ENCODE measurements at places on chromosomes 2 and 18.
A peak's percentile ranks its signal among the peaks of the same experiment; 100 is the strongest.

DNA sequence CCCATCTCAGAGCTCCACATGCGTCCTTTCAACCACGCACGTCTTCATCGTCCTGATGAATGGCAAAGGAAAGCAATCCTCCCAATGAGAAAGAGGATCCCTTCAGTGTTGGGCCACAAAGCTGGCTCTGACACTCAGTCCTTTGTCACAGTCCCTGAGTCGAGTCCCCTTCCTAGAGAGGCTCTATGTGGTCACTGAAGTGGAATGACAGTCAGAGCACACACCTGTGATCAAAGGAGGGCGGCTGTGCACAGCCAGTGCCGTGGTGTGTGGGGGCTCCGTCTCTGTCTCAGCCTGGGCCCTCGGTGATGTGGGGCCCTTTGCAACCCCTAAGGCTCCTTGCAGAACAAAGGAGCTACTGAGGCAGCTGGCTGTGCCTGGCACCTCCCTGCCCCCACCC lies 157.3 kb upstream of the APCDD1 start:
- peak; percentile 27 for DNase-seq

DNA sequence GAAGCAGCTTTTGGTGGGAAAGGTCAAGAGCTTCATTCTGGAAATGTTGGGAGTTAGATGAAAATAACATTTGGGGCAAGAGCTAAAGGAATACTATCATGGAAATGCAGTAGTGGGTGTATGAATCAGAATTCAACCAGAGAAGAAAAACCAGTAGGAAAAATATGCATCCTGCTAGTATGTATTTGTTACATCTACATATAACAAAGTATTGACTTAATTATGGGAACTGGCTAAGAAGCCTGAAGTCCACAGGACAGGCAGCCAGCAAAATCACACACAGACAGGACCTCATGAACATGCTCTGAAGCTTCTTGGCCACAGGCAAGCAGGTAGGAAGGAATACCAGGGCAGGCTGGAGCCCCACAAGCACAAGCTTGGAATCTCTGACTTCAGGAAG lies 185.8 kb downstream of the FBXO15 start:
- no peak for DNase-seq

DNA sequence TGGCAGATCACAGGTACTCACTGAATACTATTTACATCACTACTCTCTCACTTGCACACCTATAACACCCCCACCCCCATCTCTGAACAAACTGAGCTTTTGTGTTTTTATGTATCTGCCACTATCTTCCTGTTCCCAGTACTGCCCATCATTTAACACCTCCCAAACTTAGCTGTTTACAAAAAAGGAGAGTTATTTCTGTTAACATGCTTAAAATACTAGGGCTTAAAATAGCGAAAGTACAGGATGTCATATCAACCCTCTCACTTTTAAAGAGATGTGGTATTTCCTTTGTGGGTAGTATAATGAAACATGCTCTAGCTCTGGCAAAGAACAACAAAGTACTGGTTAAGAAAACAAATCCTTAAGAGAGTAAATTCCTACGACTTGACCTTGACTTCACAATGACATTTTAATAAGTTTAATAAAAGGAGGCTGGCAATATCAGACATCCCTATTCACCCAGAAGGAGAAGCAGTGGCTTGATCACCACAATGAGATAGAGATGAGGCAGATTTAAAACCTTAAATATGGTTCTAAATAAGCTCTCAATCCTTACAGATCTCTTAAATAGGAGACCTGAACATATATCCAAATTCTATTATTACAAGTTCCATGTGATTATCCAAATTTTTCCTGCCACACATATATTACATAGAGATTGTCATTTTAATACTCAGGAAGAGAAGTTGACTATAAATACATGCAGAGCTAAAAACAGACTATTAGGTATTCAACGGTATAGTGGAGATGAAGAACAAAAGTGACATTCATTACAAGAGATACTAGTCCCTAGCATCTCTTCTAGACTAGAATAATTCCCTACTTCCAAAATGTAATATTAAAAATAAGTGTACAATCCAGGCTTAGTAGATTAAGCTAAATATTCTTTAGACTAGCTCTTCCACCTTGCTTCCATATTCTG lies 36.9 kb downstream of the TRAK2 start:
- DNase-seq = no peak

DNA sequence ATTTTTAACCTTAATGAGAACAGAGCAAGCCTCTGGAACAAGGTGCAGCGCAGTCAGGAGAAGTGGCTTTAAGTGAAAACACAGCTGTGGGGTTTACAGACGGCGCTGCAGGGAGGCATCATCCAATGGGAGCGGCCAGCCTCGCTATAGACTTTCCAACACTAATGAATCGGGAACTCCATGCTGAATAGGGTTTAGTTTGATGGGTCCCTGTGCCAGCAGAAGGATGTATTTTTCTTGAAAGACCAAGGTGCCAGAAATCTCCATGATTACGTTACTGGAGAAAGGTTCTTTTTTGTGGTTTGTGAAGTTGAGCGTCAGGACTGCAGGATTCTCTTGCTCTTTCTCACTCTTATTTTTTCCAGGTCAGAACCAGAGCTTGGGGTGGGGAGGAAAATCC lies 87.9 kb upstream of the ALPP start:
- no peak for DNase-seq

GRCh38 chr2:200177971-200178911 lies 128.3 kb upstream of the SPATS2L start:
- peak; percentile 99 for DNase-seq

DNA sequence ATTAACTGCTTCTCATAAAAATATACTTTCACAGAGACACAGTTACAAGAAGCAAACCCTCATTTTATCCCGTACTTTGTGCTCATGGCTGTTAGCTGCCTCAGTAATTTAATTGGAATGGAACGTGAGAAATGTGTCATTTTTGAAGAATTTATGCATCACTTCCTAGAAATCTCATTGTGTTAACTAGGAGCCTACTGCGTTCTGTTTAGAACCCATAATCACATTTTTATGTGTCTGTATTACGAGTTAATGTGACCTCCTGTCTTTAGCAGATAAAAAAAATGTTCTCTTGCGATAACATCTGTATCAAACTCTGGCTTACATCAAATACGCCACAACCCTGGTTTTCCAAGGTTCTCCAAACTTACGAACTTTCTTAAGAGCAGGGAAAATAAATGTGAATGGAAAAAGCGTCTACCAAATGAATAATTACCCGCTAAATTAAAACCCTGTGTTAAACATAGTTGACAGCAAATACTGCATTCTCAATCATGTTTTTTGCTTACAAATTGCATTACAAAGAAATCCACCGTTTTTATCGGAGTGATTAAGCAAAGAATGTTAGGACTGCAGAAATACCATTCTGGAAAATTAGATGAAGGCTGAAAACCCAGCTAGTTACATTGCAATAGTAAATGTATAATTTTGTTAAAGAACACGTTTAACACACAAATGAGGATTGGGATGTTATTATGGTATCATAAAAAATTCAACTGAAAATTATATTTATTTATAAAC lies 12.1 kb upstream of the GBX2 start:
- no peak for DNase-seq

DNA sequence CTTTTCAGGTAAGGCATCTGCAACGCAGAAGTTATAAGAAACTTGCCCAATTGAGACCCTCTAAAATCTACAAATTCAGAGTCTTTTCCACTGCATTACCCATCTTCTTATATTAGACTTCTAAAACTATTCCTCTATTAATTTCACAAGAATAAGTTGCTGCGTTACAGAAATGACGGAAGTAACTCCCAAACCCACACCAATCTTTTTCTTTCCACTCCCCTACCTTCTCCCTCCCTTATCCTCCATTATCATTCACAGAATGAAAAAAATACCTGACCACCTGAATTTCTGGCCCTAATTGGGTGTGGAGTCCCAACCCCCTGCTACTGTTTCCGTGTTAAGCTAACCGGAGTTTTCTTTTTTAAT lies 689 bp downstream of the RPRD1A start:
- peak; percentile 44 for DNase-seq

GRCh38 chr2:218863021-218863520 lies 3.5 kb downstream of the WNT6 start:
- DNase-seq = no peak

- no peak for DNase-seq
Measured at GRCh38 chr2:45483997-45484396, 127.1 kb downstream of the SRBD1 start.

- DNase-seq = no peak
Measured at GRCh38 chr2:134681201-134681600, 37.6 kb downstream of the TMEM163 start.

GRCh38 chr2:222912117-222912516 lies 51.3 kb downstream of the ACSL3 start:
- peak; percentile 58 for DNase-seq

DNA sequence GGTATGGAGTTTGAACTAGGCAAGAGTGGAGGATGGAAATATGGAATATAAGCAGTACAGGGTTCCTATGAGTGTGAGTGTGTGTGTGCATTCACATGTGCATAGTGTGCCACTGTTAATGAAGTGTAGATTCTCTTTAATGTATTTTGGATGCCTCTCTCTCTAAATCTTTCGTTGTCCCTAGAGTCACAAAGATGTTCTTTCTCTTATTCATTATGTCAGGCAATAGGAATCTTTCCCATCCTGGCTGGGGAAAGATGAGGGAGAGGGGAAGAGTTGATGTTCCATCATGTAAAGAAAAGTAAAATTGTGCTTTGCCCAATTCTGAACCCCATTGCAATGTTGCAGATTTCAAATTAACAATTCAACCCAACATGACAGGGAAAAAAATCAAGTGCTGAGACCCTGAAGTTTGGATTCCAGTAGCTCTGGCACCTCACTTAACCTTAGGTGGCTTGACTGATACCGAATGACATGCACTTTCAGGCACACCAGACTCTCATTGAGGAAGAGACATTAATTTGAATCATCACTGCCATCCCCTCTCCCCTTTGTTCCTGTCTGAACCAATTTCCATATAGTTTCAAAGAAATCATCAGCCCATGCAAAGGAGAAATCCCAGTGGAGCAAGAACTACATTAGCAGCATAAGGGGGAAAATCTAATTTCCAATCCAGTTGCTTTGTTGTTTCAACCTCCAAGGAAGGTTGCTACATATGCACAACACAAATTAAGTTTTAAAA lies 28.0 kb downstream of the KLF7 start:
- peak; percentile 35 for DNase-seq

- DNase-seq = no peak
Measured at GRCh38 chr2:106849253-106849652, 36.7 kb downstream of the ST6GAL2 start.

- DNase-seq = no peak
Measured at GRCh38 chr2:234981197-234982095, 29.6 kb downstream of the SH3BP4 start.

- DNase-seq = no peak
Measured at GRCh38 chr2:236974148-236974547, 111.5 kb upstream of the COPS8 start.

DNA sequence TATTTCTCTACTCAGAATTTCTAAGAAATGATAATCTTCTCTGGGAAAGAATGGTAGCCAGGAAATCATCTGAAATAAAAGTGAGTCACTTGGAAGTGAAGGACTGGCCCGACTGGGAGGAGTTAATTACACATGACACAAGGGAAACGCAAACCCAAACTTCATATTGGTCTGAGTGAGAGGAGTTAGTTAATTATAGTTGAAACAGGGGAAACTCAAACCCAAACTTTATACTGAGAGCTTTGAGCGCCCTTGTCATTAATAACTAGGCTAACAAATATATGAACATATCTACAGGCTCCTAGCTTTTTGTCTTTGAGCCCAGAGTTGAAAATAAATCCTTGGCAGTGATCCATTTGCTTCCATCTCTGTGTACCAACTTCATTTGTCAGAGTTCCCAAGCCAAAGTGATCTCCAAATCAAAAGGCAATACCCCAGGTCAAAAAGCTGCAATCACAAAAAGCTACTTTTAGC lies 187.8 kb upstream of the COL3A1 start:
- DNase-seq = no peak

- no peak for DNase-seq
Measured at GRCh38 chr2:140422759-140423158, 1642.6 kb upstream of the NXPH2 start.

DNA sequence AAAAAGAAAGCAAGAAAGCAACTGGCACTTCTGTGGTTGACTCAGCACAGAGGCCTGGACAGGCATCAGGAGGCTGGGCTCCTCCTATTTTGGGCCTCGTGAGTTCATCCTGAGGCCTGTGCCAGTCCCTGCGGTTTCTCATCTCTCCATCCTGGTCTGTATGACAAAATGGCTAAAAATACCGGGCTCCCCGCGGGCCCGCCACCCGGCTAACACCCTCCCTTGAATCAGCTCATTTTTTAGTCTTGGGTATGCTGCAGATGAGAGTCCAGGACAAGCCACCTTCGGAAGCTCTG lies 62.3 kb upstream of the YWHAQ start:
- no peak for DNase-seq

DNA sequence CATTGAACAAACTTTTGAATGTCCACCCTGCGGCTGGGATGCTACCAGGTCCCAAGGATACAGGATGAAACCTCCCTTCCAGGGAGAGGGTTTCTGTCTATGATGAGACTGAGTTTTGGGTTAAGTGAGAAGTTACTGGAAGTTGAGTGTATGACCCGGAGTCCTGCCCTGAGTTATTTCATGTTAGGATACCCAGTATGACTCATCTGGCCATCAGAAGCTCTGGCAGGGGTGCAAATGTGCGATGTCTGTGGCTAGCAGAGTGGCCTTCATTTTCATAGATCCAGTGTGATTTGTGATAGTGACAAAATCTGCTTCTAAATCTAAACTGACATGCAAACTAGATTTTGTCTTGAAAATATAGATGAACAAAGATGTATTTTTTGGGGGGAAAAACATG lies 55.3 kb downstream of the KCTD1 start:
- no peak for DNase-seq

- no peak for DNase-seq
Measured at GRCh38 chr18:35326695-35327387, 17.4 kb downstream of the ZNF24 start.

GRCh38 chr18:21672521-21673267 lies 31.9 kb downstream of the ABHD3 start:
- DNase-seq = no peak

DNA sequence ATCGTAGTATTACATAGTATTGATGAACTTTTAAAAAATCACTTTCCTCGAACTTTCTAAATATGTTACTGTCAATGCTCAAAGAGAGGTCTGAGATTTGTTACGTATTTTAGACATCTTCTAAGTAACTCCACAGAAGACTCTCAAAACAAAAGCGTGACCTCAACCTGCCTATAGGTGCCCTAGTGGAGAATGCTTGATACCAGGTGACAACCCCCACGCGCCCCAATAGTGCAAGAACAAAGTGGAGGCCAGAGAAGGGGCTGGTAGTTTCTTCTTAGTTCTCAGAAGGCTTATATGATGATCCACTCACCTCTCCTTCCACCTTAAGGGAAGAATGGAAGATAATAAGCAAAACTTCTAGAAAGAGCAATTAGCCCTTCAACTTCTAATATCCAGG lies 102.6 kb downstream of the ANKRD44 start:
- no peak for DNase-seq

DNA sequence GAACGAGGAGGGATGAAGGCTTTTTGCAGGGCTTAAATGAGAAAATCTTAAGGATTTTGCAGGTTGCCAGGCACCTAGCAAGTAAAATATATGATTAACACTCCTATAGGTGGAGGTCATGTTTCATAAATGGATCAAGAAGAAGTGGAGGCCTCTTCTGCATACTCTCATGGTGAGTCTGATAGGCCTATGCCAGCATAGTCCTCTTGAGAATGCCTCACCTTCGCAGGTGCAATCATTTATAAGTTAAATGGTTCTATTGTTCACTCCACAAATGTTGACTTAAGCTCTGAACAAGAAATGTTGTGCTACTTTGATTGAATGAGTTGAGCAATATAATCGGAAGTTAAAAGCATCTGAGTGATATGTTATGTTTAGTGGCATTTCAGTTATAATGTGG lies 12.1 kb downstream of the LRRTM1 start:
- no peak for DNase-seq

GRCh38 chr2:231708773-231709635 lies 679 bp downstream of the PTMA start:
- DNase-seq = no peak

Data from NCI-H2171 treated with DMSO at 0.1 percent for 48 hours (cell line).